Cardiac muscle cell (in vitro differentiated cells and primary cell): ENCODE measurements at places on chromosomes 13 and 19. TPM values are rescaled to one million over a fixed set of nuclear protein-coding genes. Genes with fewer than 3 reads are reported as not detected.

The ERICH6B gene
- 0.98 and 1.5 TPM in 2 replicates for polyA plus RNA-seq

The PLEKHF1 gene
- 0.96 and 2.3 TPM in 2 replicates for polyA plus RNA-seq

The ACER1 gene
- not detected in 2 replicates for polyA plus RNA-seq

The ZNF625 gene
- 3.7 and 10.2 TPM in 2 replicates for polyA plus RNA-seq

The CFAP97D2 gene
- polyA plus RNA-seq: 0.19 TPM in 1 of 2 replicates, not detected in the other

GRCh38 chr13:32309312-32310133 is 5.6 kb downstream of the ZAR1L start:
- no peaks in the 10 kb centered on the region for H3K36me3 ChIP-seq
- H3K4me1 ChIP-seq: no peaks in the 10 kb centered on the region
- DNase-seq: peak; percentile 14
- no peaks in the 10 kb centered on the region for H3K27me3 ChIP-seq
- no peak overlapping the region for H3K27ac ChIP-seq

- no peaks in the 10 kb centered on the region for H3K36me3 ChIP-seq
- no peak overlapping the region for H3K27ac ChIP-seq
- H3K4me1 ChIP-seq: no peaks in the 10 kb centered on the region
- no peak for DNase-seq
- H3K27me3 ChIP-seq: no peaks in the 10 kb centered on the region
- no peak overlapping the region for H3K4me3 ChIP-seq
Observed at GRCh38 chr13:49046002-49046401, 70.3 kb downstream of the FNDC3A start.

- H3K27me3 ChIP-seq: no peaks in the 10 kb centered on the region
- H3K36me3 ChIP-seq: no peaks in the 10 kb centered on the region
- no peak overlapping the region for H3K4me3 ChIP-seq
- peaks cover 14% of the 10 kb centered on the region for H3K4me1 ChIP-seq
- no peak overlapping the region for H3K27ac ChIP-seq
- no peak for DNase-seq
Observed at GRCh38 chr13:60326273-60326672, 70.7 kb upstream of the TDRD3 start.

DNA sequence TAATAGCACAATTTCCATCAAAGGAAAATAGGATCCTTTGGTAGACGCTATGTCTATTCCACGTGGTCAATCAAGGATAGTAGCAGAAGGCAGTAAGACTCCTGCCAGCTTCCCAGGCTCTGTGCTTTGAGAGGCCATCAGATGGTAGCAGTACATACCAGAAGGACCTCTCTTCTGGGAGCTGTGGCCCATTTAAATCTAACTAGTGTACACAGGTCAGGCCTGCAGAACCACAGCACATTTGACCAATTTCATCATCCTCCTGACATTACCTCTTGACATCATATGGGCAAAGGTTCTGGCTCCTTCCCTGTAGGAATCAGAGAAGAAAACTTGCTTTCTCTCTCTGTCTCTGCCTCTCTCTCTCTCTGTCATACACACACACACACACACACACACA is 229.6 kb upstream of the HTR2A start:
- no peak overlapping the region for H3K27ac ChIP-seq
- peaks cover under 1% of the 10 kb centered on the region for H3K4me1 ChIP-seq
- H3K4me3 ChIP-seq: no peak overlapping the region
- H3K36me3 ChIP-seq: no peaks in the 10 kb centered on the region
- peak; percentile 51 for DNase-seq

DNA sequence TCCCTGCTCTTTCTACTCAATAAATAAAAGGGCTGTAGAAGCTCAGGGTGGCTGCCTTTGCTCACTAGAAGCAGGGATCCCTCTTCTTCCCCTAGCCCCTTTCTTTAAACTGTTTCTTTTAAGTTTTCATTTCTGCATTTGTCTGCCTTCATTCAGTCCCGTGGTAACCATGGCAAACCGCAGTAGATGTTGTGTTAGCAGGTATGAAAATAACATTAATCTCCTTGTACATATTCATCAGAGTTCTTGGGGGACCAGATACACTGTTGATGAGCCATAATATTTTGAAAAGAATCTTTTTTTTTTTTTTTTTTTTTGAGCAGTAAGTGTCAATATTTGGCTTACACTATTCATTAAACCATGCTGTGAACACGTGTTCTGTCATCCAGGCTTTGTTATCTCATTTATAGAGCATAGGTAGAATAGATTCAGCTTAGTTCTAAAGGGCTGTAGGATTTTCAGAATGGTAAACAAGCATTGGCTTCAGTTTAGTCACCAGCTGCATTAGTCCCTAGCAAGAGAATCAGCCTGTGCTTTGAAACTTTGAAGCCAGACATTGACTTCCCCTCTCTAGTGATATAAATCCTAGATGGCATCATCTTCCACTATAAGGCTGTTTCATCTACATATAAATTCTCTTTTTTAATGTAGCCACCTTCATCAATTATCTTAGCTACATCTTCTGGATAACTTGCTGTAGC is 59.4 kb upstream of the SPRY2 start:
- H3K27me3 ChIP-seq: no peaks in the 10 kb centered on the region
- H3K27ac ChIP-seq: no peak overlapping the region
- H3K4me1 ChIP-seq: peaks cover 5% of the 10 kb centered on the region
- no peak for DNase-seq

- no peaks in the 10 kb centered on the region for H3K36me3 ChIP-seq
- peaks cover 7% of the 10 kb centered on the region for H3K27me3 ChIP-seq
- no peaks in the 10 kb centered on the region for H3K4me1 ChIP-seq
- H3K27ac ChIP-seq: no peak overlapping the region
- no peak for DNase-seq
- no peak overlapping the region for H3K4me3 ChIP-seq
Observed at GRCh38 chr13:39565036-39565949, 37.7 kb downstream of the LHFPL6 start.

DNA sequence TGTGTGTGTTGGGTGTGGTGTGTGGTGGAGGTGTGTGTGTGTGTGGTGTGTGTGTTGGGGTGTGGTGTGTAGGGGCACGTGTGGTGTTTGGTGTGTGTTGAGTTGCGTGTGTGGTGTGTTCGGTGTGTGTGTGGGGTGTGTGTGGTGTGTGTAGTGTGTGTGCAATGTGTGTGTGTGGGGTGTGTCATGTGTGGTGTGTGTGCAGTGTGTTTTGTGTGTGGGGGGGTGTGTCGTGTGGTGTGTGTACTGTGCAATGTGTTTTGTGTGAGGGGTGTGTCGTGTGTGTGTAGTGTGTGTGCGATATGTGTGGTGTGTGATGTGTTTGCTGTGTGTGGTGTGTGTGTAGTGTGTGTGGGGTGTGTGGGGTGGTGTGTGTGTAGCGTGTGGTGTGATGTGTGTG is 6.0 kb upstream of the KPTN start:
- H3K4me1 ChIP-seq: no peaks in the 10 kb centered on the region
- peaks cover 2% of the 10 kb centered on the region for H3K36me3 ChIP-seq
- H3K27ac ChIP-seq: no peak overlapping the region
- H3K4me3 ChIP-seq: no peak overlapping the region
- no peak for DNase-seq
